ENCODE measurements at places on chromosomes 11 and 22. TPM values are rescaled to one million over a fixed set of nuclear protein-coding genes. Genes with fewer than 3 reads are reported as not detected.

DNA sequence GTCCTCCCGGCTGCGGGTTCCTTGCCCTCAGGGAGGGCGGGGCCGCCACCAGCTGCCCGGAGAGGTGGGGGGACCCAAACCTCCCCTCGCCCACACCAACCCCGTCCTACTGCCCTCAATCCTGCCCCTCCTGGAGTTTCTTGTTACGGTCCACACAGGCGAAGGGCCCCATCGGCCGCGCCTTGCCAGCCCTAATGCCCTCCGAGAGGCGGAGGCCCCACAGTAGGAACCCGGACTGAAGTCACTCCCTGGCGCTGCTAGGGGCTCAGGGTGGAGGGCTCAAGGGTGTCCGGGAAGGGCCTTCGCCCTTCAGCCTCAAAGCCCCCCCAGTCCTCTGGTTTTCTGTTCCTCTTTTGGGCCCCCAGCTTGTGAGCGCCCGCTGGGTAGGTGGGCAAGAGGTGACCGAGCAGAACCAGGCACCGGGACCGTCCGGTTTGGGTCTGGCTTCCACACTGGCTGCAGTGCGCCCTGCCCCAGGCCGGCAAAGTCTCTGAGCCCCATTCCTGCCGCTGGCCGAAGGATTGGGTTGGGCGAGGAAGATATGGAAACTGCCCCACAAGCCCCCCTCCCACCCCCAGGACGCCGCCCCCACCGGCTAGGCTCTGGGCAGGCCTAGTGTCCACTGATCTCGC is 24.5 kb downstream of the DUSP8 start:
- DNase-seq, result no peak

DNA sequence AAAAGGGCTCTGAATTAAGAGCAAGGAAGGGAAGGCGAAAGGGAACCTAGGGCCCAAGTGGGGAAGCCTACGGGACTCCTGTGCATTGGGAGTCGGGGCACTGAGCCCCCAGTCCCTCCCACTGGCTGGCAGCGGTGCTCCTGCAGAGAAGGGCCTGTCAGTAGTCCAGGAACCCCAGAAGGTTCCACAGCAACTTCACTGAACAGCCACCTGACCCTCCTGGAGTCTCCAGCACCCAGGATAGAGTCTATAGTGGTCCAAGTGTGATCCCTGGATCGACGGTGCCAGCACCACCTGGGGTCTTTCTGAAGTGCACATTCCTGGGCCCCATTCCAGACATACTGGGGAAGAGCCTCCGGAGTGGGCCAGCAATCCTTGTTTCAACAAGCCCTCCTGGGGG is 100.0 kb upstream of the B3GAT1 start:
- no peak for DNase-seq

DNA sequence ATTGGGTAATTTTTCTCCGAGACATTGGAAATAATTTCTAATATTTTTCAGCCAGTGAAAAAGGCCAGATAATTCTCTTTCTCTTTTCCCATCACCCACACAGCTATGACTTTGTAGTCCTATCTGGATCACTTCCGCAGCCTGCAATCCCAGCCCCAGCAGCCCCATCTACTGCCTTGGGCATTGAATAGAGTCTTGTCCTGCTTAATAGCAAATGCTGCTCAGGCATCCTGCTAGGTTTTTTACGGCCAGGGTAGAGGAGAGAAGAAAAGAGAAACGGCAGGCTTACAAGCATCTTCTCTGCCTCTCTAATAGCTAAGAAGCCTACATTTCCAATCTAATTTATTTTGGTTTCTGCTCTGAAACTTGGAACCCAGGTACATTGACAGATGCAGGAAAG is 154.3 kb upstream of the B3GAT1 start:
- DNase-seq, result no peak

GRCh38 chr22:29481265-29482000 is 1.4 kb downstream of the NEFH start:
- DNase-seq, result no peak

GRCh38 chr11:59765068-59765735 is 10.0 kb downstream of the STX3 start:
- no peak for DNase-seq

DNA sequence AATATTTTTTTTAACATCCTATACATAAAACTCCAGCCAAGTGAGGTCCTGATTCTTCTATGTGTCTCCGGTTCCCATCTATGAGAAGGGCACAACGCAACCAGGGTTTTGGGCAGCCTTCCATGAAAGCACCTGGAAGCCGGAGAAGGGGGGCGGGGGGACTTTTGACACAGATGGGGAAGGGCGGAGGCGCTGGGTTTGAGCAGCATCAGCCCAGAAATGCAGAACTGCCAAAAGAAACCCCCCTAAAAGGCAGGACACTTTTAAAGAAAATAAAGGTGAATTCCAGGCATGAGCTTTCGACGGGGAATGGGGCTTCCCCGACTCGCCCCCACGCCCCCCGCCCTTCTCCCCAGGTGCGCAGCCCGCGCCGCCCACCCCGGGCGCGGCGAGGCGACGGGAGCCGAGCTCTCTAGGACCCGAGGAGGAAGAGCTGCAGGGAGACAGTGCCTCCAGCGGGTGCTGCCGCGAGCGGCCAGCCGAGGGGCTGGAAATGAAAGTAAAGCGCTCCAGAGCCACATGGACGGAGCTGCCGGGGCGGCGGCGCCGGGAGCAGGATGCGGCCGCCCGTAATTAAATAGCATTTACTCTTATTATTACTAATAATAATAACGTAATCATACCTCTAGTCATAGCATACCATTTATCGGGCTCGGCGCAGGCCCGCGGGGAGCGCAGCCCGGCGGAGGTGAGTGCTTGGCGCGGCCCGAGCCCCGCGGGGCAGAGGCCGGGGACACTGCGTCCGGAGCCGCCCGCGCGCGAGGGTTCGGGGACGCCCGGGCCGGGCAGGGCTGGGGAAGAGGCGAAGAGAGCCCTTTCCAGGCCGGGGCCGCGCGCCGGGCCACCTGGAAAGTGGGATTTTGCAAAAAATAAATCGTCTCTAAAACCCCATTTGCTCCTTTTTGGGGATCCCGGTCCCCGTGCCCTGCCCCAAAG is at the start of gene ZC3H7B:
ZC3H7B (plus strand) TSS at position 441 of the 936 bp plus-strand sequence. CDS start 19,136 bp downstream, outside the sequence.
- DNase-seq, result peak; percentile 61

GRCh38 chr22:47657224-47657623 is 894.8 kb downstream of the TBC1D22A start:
- DNase-seq, result no peak

- no peak for DNase-seq
Measured at GRCh38 chr11:97557399-97557798, 1167.6 kb downstream of the JRKL start.

GRCh38 chr11:94477624-94478023 is 16.0 kb downstream of the MRE11 start:
- DNase-seq, result no peak

- no peak for DNase-seq
Measured at GRCh38 chr11:7591107-7591894, 77.5 kb downstream of the PPFIBP2 start.

DNA sequence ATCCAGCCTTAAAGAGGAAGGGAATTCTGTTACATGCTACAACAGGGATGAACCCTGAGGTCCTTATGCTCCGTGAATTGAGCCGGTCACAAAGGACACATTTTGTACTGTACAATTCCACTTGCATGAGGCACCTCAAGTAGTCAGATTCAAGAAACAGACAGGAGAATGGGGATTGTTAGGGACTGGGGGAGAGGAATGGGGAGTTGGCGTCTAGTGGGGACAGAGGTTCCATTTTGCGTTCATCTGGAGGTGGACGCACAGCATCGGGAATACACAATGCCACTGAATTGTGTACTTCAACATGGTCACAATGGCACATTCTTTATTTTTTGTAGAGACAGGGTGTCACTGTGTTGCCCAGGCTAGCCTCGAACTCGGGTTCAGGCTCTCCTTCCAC is 14.1 kb downstream of the TBX1 start:
- no peak for DNase-seq

GRCh38 chr11:127248476-127248875 is 247.9 kb upstream of the KIRREL3 start:
- DNase-seq, result no peak

Gene LRP4
- 3.9 TPM for total RNA-seq

Gene PRG3
- total RNA-seq, result not detected

DNA sequence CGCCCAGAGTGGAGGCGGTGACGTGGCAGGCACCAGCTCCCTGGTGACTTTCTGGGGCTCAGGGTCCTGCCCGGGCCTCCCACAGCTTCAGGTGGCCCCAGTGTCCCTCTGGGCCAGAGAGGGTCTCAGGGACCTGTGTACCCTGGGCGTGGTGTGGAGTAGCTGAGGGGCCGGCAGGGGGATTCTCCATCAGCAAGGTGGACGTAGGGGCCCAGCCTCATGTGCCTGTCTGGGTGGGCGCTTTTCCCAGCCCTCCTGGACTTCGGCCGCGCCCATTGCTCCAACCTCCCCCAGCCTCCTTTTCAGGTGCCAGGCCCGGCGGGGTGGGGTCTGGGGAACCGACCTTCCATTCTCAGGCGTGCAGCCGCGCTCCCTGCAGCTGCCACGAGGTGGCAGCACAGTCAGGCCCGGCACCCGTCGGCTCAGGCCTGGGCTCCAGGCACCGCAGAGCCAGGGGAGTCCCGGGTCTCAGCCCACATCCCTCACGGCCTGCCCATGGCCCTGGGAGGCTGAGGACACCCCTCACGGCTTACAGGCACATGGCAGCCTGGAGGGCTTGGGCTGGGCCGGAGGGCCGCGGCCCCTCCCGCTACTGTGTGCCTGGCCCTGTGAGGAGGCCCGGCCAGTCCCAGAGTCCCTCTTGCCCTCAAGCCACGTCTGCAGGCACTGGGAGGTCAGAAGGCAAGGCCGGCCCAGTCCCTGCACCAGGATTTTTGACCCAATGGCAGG is 19.9 kb upstream of the MUC5B start:
- no peak for DNase-seq

- DNase-seq, result no peak
Measured at GRCh38 chr11:133892126-133892525, 46.8 kb upstream of the SPATA19 start.

DNA sequence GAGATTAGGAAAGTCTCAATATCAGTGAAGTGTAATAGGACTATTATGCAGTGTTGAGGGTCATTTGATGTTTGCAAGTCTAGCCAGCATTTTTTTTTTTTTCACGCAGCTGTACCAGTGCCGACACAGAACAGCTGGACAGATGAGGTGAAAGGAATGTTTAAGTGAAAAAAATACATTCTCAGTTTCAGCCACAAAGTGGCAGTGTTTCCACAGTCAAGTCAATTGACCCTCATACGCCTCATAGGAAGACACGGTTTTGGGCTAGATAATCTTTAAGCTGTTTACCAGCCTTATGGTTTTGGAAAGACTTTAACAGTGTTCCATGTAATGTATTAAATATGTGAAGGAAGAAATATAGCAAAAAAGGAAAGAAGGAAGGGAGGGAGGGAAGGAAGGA is 349.9 kb upstream of the ANO3 start:
- no peak for DNase-seq

DNA sequence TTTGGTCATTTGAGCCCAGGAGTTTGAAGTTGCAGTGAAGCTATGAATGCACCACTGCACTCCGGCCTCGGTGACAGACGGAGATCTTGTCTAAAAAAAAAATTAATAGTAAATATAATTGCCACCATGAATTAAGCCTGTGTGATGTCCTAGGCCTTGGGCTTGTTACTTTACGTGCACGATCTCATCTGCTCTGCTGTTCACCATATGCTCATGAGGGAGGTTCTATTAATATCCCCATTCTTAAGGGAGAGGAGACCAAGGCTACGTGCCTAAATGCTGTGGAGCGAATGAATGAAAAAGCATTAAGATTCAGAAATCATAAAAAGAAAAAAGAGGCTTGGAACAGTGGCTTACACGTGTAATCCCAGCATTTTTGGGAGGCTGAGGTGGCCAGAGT is 2.6 kb upstream of the ATG2A start:
- no peak for DNase-seq

DNA sequence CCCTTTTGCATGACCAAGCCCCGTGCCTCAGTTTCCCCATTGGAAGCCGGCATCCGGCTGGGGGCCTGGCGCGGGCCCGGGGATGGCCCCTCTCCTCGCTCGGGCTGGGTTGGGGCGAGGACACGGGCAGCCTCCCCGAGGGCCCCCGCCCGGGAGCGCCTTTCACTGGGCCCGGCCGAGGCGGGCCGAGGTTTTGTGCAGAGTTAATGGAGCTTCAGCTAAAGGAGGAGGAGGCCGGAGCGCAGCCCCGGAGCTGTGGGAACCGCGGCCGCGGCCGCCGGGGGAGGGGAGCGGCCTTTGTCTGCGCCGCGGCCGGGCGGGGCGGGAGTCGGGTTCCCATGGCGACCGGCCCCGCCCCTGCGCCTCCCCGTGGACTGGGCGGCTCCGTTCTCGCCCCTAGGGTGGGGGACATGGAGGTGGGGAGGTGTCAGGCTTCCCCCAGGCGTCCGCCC is 1.4 kb upstream of the MAPK11 start:
- no peak for DNase-seq

DNA sequence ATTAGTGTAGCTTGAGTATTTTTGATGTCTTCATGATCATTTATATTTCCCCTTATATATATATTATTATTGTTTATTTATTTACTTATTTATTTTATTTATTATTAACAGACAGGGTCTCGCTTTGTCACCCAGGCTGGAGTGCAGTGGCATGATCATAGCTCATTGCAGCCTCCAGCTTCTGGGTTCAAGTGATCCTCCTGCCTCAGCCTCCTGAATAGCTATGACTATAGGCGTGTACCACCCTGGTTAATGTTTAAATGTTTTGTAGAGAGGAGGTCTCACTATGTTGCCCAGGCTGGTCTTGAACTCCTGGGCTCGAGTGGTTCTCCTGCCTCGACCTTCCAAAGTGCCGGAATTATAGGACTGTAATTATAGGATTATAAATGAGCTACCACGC is 10.2 kb downstream of the ADM start:
- no peak for DNase-seq

GRCh38 chr22:24697172-24697571 is 77.3 kb downstream of the PIWIL3 start:
- DNase-seq, result no peak

DNA sequence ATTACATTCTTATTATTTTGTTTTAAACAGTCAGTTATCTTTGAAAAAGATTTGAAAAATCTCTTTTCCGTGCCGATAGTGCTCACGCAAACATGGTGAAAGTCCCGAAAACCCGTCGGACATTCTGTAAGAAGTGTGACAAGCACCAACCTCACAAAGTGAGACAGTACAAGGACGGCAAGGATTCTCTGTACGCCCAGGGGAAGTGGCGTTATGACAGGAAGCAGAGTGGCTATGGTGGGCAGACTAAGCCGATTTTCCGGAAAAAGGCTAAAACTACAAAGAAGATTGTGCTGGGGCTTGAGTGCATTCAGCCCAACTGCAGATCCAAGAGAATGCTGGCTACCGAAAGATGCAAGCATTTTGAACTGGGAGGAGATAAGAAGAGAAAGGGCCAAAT is 28.7 kb upstream of the CTSD start:
- no peak for DNase-seq

DNA sequence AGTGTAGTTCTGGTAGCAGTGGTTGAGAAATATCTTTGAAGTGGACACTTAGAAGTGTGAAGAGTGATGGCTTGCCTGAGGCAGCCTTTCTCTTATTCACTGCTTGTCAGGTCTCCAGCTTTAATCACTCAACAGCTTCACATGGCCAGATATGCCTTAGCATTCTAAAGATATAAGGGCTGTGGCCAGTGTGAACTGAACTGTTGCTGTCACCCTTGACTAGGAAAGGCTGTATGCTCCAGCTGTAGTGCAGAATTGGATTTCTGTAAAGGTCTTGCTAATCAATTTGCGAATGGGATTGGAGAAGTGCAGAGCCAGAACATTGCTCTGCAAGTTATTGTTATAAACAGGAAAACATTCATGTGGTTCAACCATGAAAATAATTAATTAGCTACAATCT is 266.7 kb downstream of the TMEM135 start:
- DNase-seq, result no peak

GRCh38 chr11:61948505-61948904 is 1.6 kb upstream of the BEST1 start:
- DNase-seq, result no peak
